ENCODE measurements at places on chromosomes 1 and 21. TPM values are rescaled to one million over a fixed set of nuclear protein-coding genes. Genes with fewer than 3 reads are reported as not detected.

- H3K4me3 ChIP-seq = no peak overlapping the region
- H3K36me3 ChIP-seq = no peaks in the 10 kb centered on the region
- H3K27me3 ChIP-seq = peaks cover 16% of the 10 kb centered on the region
- DNase-seq = no peak
Observed at GRCh38 chr1:190478149-190479049, 735 bp upstream of the BRINP3 start.

- H3K4me3 ChIP-seq = no peak overlapping the region
- no peaks in the 10 kb centered on the region for H3K4me1 ChIP-seq
- H3K27me3 ChIP-seq = no peaks in the 10 kb centered on the region
- DNase-seq = no peak
Observed at GRCh38 chr1:57033222-57034001, 67.6 kb upstream of the C8B start.

GRCh38 chr1:247304031-247304430 is 27.6 kb downstream of the ZNF496 start:
- H3K4me3 ChIP-seq = no peak overlapping the region
- peaks cover 11% of the 10 kb centered on the region for H3K36me3 ChIP-seq
- no peak overlapping the region for H3K27ac ChIP-seq
- DNase-seq = no peak

NCF2 gene
- 4.0 TPM for total RNA-seq

SYCP1 gene
- not detected for total RNA-seq

All from T-cell (primary cell).